Stimulated activated CD8-positive, alpha-beta memory T cell treated with anti-CD3 and anti-CD28 coated beads, Interleukin-15, amount 100 ng/mL, for 24 hours (primary cell): ENCODE measurements at places on chromosomes 4 and X.

- DNase-seq: no peak
Observed at GRCh38 chr4:101103381-101104142, 243.8 kb downstream of the PPP3CA start.

GRCh38 chr4:15042529-15043167 lies 40.4 kb downstream of the CPEB2 start:
- DNase-seq: no peak

DNA sequence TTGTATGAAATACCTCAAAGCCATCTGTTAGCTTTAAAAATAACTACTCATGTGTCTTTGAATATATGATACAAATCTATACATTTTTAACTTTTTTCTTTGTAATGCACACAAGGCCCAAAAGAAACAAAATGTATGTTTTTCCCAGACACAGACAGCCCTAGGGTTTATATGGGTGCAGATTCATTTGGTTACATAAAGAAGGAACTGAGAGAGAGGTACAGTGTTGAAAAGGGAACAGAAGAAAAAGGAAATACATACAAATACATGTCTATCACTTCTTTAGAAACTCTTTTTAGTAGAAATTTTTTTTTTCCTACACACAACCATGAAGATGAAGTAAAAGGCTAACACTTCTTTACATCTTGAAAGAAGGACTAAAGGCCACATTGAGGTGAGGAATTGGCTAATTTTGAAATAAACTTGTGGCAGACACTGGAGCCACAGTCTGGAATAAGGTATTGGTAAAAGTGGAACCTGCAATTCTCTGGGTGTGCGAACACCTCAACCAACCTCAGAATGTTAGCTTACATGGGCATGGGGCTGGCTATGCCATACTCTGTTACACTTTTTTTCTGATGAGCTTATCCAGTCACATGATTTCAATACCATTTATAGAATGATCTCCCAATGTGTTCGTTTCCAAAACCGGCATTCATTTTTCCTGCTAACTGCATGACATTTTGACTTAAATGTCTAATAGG lies 67.9 kb downstream of the FAM47C start:
- DNase-seq: no peak

GRCh38 chr4:16641971-16642370 lies 256.5 kb downstream of the LDB2 start:
- DNase-seq: no peak

- DNase-seq: no peak
Observed at GRCh38 chr4:185896817-185897488, 85.0 kb upstream of the SORBS2 start.

- DNase-seq: no peak
Observed at GRCh38 chr4:94570558-94570957, 118.8 kb downstream of the PDLIM5 start.

GRCh38 chr4:152971053-152971452 lies 34.9 kb downstream of the FHDC1 start:
- no peak for DNase-seq

GRCh38 chrX:30141966-30142365 lies 73.4 kb upstream of the MAGEB2 start:
- no peak for DNase-seq

DNA sequence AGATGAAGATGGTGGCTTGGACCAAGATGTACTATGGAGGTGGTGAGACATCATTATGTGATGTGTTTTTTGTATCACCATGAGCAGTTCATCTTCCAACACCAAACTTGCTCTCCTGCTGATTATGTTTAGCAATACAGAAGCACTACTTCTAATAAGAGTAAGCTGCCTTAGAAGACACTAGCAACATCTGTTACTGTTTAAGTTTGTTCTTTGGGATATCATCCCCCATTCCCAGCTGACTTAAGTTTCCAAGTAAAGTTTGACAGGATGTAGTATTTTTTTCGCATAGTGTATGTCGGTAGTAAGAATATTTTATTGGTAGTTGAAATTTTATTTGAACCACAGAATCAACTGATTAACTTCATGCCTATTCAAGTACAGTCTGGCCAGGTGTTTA lies 123.5 kb upstream of the BMPR1B start:
- no peak for DNase-seq

- no peak for DNase-seq
Observed at GRCh38 chr4:123406872-123407271, 10.3 kb downstream of the SPRY1 start.

GRCh38 chr4:24896977-24897376 lies 15.9 kb downstream of the CCDC149 start:
- no peak for DNase-seq

DNA sequence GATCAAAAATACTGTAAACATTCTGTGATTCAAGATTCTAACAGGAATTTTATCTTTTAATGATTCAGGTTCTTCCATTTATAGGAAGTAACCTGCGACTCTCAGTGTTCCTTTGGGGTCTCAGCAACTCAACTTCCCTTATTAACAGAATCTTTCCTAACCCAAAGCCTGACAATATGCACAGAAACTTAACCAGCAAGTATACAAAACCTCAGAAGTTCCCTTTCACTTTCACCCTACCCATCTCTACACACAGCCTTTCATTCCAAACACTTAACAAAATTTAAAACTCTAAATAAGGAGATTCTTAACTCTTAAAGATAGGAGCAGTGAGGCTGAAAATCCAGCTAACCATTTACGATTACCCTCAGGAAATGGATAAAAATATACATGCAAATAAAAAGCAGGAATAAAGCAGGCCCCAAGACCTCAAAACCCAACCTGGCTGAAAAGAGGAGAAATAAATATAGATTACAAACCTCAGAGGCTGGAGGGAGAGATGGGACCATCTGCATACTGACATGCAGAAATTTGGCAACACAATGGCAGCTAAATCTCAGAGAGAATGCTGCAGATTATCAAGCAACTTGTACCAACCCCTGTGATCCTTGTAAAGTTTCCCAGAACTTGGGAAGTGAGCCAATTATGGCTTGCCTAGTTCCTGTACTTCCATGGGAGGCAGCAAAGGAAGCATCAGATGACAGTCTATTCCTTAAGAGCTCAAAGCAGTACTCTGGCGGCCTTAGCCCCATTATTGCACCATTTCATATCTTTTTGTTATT lies 101.0 kb downstream of the ATP11C start:
- DNase-seq: no peak

- no peak for DNase-seq
Observed at GRCh38 chr4:147965056-147965455, 233.2 kb downstream of the ARHGAP10 start.

- no peak for DNase-seq
Observed at GRCh38 chrX:9003041-9003440, 30.9 kb downstream of the FAM9B start.

DNA sequence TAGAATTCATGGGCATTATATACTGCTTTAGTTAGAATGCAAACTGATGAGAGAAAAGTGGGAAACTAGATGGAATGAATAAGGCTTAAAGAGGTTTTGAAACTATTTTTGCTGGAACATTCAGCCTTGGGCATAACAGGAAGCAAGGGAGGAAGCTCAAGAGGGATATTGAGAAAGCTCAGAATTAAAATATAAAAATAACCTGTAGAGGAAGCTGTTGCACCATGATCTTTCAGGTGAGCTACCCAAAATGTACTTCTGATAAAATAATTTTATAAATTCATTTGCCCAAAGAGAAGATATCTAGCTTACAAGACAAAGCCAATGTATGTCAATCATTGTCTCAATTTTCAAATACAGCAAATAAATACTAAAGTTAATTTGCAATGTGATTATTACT lies 11.3 kb downstream of the GC start:
- no peak for DNase-seq

DNA sequence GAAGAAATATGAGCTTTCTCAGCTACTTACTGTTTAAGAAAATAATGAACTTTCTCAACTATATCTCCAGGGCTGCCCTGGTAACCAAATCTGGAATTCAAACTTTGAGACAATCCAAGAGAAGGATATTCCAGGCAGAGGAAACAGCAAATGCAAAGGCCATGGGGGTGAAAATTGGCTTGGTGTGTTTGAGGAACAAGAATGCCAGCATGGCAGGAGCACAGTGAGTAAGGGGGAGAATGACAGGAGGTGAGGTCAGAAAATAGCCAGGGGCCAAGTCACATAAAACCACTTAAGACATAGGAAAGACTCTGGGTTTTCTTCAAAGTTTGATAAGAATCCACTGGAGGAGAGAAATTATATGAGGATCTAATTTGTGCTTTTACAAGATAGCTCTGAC lies 27.2 kb upstream of the BTC start:
- DNase-seq: no peak

DNA sequence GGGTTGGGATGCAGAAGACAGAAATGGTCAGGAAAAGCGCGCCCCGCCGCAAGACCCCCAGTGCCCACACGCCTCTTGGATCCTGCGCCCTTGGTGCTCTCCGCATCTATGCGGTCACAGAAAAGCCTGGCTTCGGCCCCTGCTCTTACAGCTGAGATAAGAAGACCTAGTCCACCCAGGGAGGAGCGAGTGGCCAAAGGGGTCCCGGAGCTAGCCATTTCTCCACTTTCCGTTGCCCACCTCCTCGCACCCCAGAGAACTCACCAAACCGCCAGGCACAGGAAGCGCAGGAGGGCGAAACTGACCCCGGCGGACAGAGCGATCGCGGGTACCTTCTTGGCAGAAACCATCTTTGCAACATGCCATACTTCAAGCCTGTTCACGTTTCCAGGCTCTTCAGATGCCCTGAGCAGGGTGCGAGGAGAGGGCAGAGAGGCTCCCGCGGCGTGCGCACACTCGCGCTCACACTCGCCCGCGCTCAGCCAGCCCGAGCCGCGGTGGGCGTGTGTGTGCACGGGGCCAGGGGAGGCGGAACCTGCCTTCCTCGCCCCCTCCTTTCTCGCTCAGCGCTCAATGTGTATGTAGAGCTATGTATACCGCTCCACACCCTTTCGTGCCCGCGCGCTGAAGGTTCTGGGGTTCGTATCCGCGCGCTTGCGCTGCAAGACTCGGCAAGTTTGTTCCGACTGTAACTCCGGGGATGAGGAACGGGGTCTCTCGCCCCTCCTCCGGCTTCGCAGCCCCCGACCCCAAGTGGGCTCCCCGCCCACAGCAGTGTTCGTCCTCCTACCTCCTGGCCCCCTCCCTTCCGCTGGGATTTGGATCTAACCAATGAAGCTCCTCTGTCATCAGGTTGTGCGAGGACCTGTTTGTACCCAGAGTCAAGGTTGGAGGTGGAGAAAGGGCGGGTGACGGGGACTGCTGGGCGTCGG lies at the start of gene GABRA4:
Gene GABRA4 (minus strand): TSS at position 507 of the 932 bp plus-strand sequence. CDS start 157 bp downstream, at position 350.
- DNase-seq: no peak

DNA sequence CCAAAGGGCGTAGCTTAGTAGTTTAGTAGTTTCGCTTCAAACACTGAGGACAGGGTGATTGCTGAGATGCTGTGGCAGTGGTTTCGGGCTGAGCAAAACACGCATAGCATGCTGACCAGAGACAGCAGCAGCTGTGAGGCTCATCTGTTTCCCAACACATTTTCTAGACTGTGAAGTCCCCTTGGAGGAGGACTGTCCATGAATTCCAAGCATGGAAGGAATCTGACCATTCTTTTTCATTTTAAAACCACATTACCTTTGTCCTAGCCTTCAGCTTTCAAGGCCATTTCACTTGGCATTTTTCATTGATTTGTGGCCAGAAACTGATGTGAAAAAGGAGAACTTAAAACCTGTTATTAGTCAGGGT lies 240.9 kb downstream of the PALLD start:
- DNase-seq: no peak

- no peak for DNase-seq
Observed at GRCh38 chr4:152962150-152962549, 26.0 kb downstream of the FHDC1 start.

DNA sequence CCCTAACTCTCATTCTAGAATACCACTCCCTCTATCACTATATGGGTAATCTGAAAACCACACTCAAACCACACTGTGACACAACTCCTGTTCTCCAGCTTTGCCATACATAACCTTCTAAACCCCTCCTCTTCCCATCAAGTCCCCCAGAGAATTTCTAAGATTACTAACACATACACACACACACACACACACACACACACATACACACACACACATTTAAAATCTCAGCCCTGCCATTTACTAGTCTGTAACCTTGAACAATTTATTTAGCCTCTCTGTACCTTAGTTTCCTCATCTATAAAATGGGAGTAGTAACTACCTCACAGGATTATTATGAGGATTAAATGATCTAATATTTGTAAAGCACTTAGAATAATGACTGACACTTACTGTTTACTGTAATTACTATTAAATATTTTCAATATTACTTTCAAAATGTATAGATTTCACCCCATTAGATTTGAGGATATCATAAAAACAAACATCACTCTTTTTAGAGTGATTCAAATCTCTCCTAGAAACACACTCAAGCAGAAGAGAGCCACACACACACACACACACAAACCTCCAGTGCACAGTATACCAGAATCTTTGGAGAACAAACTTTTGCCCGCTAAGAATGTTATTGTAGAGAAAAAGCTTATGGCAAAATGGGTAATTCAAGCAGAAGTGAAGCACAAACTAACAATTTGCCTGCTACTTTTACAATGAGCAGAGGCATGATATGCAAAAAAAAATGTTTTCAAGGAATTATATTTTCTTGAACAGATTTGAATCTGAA lies 3.8 kb downstream of the ANKRD50 start:
- no peak for DNase-seq

- DNase-seq: no peak
Observed at GRCh38 chr4:145183023-145183422, 2.6 kb upstream of the OTUD4 start.

GRCh38 chr4:95963456-95963855 lies 123.6 kb downstream of the PDHA2 start:
- no peak for DNase-seq

GRCh38 chrX:53940180-53940579 lies 104.1 kb downstream of the PHF8 start:
- no peak for DNase-seq

DNA sequence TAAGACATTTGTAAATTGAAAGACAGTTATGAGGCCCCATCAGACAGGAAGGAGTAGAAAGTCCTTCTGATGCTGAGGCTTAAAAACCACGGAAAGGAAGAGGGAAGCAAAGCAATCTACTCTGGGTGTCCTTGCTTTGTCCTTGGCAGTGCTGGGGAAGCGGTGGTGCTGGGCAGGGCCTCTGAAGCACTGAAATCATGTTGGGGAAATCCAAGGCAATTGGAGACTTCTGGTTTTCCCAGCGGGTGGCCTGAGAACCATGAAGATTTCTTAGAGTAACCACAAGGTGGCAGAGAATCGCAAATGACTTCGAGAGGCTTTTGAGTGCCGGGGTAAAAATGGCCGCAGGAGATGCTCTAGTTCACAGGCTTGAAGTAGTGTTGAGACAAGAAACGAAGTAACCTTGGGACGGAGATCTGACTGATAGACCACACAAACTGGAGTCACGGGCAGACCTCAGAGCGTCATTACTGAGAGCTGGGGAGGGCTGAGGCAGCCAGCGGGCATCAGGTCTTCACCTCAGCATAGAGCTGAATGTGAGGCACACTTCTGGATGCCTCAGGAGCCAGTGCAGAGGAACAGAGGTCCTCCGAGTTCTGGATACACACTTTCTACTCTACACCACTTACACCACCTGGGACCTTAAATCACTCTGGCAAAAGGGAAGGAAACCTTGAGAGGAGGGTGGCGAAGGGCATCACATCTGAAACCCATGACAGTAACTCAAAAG lies 130.7 kb upstream of the GPRIN3 start:
- DNase-seq: no peak

GRCh38 chr4:173391701-173392100 lies 7.2 kb downstream of the SCRG1 start:
- DNase-seq: no peak

GRCh38 chrX:40539214-40540142 lies 41.3 kb upstream of the ATP6AP2 start:
- peak; percentile 4 for DNase-seq

GRCh38 chrX:154539077-154539476 lies 7.6 kb downstream of the G6PD start:
- DNase-seq: no peak

GRCh38 chr4:90057091-90057490 lies 70.1 kb upstream of the CCSER1 start:
- no peak for DNase-seq

- no peak for DNase-seq
Observed at GRCh38 chr4:78162821-78163220, 105.7 kb downstream of the FRAS1 start.
